ENCODE measurements at places on chromosomes 1 and 21.

DNA sequence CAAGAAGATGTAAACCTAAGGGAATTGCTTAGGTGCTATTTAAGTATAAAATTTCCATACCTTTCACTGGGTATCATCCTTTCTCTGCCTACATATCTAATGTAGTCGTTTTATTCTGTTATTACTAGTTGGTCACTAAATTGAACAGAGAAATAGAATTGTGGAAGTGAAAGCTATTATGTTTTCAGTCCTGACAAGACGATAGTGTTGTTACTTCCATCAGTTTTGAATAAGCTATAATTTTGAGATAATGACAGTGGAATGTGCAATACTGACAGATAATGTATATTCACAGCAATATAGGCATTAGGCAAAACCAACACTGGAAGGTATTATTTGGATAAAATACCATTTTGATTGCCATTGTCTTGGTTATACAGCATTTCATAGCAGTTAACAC lies 181.8 kb downstream of the ADGRL2 start:
- DNase-seq: no peak

DNA sequence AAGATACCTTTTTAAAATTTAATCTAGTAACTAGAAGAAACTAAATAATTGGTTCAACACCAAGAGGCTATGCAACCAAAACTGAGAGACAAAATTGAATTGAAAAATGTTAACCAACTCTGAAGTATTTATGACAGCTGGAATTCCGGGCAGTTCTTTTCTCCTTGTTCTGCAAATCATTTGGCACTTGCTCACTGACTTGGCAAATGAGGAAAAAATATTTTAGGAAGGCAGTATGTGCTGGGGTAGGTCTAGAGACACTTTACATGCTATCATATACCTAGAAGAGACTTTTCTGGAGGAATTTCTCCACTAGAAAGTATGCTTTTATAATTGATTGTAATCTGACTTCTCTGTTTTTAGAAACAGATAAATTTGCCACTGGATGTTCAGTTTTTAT lies 22.1 kb upstream of the SH3D21 start:
- DNase-seq: no peak

DNA sequence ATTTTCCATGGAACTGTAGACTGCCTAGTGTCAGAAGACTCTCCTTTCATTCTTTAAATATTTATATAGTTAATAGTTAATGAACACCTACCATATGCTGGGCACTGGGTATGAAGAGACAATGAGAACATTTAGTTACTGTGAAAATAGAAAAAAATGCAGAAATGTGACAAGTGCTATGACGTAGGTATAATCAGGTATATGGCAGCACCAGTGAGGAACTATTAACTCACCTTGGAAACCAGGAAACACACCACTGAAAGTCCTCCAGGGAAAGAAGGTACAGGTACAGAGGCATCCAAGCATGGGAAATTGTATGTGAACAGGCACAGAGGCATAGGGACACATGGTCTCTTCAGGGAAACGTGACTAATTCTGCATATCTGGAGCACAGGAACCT lies 42.3 kb downstream of the DPT start:
- no peak for DNase-seq

DNA sequence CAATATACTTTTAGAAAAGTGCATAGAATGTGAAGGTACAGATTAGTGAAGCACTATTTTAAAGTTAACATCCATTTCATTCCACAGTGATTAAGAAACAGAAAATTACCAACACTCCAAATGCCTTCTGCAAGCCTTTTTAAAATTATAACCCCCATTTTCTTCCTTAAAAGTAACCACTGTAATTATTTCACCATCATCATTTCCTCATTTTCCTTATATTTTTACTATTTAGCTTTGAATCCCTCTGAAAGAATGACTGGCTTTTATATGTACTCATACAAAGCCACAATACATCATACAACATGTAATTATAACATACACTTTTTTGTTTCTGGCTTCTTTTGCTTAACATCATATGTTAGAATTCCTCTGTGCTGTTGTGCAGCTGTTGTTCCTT lies 6.5 kb upstream of the NEGR1 start:
- DNase-seq: no peak

DNA sequence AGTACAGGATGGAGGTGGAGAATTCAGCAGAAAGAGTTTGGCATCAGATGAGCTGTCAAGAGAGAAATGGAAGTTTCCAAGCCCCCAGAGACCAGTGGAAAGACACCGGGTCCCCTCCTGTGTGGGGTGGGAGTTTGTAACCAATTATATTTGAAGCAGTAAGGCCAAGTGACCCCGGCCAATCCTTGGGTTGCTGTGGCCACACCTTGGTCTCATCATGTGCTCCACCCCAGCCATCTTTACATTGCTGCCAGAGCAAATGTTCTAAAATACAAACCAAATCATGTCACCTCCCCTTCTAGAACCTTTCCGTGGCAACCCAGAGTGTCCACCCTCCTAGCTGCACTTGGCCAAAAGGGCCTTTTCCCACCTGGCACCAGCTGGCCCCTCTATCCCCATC lies 86.1 kb downstream of the KCNN3 start:
- DNase-seq: no peak

GRCh38 chr1:198620951-198621824 lies 17.7 kb upstream of the PTPRC start:
- DNase-seq: peak; percentile 44

- DNase-seq: no peak
These were observed 14.8 kb upstream of the HHAT start for GRCh38 chr1:210313921-210314320.

- no peak for DNase-seq
These were observed 13.4 kb downstream of the RAP1GAP start for GRCh38 chr1:21655748-21656147.

- no peak for DNase-seq
These were observed 4.3 kb downstream of the MYOM3 start for GRCh38 chr1:24107462-24108138.

- DNase-seq: no peak
These were observed 117.9 kb downstream of the PRDM2 start for GRCh38 chr1:13817906-13818305.

DNA sequence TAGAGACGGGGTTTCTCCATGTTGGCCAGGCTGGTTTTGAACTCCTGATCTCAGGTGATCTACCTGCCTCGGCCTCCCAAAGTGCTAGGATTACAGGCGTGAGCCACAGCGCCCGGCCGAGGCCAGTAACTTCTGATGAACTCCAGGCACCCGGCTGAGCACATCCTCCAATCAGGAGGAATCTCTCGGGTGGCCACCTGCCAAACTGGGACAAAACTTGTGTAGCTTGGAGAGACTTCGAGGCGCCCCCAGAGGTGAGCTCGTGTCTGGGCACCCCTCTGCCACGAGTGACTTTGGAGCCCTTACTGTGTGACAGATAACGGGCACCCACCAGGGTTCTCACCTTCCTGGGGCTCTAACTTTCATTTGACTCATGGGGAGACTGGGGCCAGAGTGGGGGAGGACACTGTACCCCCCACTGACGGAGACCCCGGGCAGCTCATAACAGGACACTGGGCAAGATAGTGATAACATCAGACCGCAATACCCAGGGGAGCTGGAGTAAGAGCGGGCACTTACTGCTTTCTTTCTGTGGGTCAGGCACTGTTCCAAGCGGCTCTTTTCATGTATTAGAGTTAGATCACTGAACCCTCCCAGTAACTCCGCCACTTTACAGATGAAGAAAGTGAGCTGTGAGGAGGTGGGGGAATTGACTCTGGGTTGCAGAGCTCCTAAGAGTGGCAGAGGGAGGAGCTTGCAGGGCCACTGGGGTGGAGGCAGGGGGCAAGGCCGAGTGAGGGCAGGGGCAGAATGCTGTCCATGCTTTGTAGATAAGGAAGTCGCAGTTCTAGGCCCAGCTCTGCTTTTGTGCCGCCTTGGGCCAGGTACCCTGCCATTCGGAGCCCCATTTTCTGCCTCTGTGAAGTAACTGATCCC lies 1.9 kb upstream of the PADI2 start:
- no peak for DNase-seq

GRCh38 chr1:171420810-171421209 lies 64.5 kb upstream of the PRRC2C start:
- DNase-seq: no peak

DNA sequence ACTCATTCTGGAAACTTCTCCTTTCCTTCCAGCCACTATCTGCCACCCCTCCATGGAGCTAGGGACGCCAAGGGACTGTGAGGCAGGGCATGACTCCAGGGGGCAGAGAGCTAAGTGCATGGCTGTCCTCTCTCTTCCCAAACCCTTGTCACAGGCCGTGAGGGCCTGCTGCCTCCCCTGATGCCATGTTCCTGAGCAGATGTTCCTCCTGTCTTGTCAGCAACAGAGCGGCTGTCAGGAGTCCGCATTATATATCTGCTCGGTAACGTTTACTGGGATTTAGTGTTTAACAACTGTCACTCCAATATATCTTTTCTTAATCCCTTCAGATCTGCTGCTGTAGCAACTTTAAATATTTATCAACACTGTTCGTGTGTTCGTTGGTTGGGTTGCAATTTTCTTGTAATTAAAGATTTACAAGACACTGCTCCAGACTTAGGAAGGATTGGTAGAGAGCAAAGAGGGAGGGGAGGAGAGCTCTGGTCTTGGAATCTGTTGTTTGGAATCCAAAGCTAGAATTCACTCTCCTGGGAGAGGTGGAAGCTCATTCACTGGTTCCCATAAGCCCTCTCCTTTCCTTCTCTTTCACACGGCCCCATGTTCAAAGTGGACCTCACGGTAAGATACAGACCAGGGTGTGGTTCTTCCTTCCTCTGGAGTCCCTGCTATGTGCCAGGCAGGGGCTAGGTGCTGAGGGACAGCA lies 76.2 kb downstream of the MDM4 start:
- no peak for DNase-seq

- DNase-seq: no peak
These were observed 34.7 kb downstream of the USH2A start for GRCh38 chr1:216388558-216388957.

GRCh38 chr1:42153624-42154023 lies 414 bp downstream of the GUCA2B start:
- DNase-seq: no peak

GRCh38 chr1:229158341-229158921 lies 112.5 kb upstream of the RAB4A start:
- DNase-seq: no peak

- no peak for DNase-seq
These were observed 32.3 kb downstream of the CD160 start for GRCh38 chr1:145751491-145752037.

DNA sequence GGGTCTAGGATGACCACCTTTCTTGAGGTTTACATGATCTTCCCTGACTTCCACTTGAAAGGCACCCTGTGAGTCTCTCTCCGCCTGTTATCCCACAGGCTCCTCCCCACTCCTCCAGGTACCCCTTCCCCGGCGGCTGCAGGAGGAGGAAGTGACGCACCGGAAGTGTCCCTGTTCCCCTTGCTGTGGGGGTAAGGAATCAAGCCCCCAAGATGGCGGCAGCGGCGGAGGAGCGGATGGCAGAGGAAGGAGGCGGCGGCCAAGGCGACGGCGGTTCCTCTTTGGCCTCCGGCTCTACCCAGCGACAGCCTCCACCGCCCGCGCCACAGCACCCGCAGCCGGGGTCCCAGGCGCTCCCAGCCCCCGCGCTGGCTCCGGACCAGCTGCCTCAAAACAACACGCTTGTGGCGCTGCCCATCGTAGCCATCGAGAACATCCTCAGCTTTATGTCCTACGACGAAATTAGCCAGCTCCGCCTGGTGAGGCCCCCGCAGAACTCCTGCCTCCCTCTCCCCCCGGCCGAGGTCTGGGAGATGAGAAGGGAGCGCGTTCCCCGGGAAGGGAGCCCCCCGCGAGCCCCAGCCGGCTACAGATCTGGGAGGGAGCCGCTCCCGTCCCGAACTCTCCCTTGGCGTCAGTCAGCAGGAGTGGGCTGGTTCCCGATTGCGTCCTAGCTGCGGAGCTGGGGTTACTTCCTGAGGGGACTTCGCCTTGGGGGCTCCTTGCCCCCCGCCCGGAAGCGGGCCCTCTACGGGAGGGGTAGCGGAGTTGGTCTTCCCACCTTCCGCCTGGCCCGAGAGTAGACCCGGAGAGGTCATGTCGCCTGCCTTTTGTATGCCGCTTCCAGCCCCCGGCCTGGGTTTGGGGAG lies at the start of gene FBXO28:
Gene FBXO28, plus strand, starts transcription at position 194 of the 869 bp plus-strand sequence. Its CDS starts 19 bp downstream, at position 213.
- peak; percentile 91 for DNase-seq

GRCh38 chr1:25760122-25760719 lies 39.8 kb upstream of the SELENON start:
- no peak for DNase-seq

Data from activated T-helper 9 cell treated with anti-CD3 and anti-CD28 coated beads, Interleukin-2, amount 50 U/mL, for 16 hours (primary cell).